ENCODE measurements at places on chromosomes 2 and 18.
A peak's percentile ranks its signal among the peaks of the same experiment; 100 is the strongest.

- no peak for DNase-seq
These were observed 259.0 kb downstream of the LRATD1 start for GRCh38 chr2:14891546-14891945.

- no peak for DNase-seq
These were observed 263.0 kb downstream of the ZNF516 start for GRCh38 chr18:76232010-76232409.

DNA sequence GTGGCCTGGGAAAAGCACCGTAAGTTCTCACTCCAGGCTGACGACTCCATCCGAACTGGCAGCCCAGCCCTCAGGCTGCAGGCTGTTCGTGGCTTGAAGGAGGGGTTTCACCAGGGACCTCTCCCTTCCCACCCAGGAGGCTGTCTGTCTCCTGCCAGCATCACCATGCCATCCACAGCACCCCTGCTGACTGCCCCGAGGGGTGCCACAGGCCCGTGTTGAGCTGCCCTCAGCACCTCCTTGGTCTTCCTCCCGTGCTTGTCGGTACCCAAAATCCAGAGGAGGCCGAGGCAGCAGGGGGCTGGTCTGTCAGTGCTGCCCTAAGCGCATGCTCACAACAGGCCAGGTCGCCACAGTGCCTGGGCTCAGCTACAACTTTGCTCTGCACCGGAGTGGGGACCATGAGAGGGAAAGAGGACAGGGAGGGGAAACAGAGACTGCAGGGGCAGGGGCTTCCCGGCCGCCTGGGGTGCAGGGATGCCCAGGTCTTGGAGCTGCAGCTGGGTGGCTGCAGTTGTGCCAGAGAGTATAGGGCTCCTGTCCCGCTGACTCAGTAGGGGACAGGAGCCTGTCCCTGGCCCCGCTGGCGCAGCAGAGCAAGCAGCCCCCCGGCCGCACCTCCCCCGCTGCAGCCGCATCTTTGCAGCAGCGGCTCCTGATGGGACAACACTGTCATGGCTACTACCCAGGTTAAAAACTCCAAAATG lies 963.7 kb upstream of the CRIM1 start:
- no peak for DNase-seq

- no peak for DNase-seq
These were observed 237.8 kb downstream of the DCC start for GRCh38 chr18:52577795-52578194.

GRCh38 chr2:235710933-235711332 lies 217.1 kb downstream of the AGAP1 start:
- DNase-seq = no peak

DNA sequence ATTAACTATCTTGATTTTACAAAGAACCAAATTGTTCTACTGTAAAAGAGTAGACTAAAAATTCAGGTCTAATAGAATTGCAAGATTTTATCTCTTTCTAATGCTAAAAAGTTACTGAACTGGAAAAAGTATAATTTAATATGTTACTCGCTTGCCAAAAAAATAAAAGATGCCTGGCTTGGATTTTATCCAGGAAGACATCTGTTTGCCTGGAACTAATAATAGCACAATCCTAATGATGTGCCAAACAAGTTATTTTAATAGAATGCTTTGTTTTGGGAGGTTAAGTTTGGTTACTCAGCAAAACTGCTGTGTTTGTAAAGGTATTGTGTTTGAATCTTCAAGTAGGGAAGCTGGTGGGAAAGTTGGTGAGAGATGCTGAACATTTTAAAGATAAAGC lies 19.4 kb upstream of the ZSWIM2 start:
- no peak for DNase-seq

DNA sequence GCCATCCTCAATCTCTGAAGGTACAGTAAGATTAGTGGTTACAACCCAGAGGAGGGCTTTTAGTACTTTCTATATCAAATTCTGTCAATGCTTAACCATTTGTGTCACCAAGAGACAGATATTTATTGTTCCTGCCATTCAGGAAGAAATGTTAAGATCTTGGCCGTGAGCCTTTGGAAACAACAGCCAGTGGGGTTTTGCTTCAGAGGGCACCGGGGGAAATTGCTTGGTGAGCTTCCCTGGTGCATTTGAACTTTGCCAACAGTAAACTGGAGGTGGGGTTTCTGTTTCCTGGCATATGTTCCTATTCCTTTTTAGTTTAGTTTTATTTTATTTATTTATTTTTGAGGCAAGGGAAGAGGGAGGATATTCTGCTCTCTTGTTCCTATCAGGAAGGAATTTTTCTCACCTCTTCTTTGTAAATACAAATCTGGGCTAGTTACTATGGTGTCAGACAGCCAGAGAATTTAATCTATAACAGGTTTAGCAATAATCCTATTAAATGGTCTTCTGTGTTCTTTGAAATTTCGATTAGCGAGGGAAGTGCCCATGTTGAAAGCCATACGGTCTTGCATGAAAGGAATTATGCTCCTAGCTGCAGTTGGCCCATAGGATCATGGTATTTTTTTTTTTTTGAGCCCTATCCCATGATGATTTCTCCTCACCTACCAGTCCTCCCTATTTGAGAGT lies 95.7 kb downstream of the MAIP1 start:
- DNase-seq = no peak

DNA sequence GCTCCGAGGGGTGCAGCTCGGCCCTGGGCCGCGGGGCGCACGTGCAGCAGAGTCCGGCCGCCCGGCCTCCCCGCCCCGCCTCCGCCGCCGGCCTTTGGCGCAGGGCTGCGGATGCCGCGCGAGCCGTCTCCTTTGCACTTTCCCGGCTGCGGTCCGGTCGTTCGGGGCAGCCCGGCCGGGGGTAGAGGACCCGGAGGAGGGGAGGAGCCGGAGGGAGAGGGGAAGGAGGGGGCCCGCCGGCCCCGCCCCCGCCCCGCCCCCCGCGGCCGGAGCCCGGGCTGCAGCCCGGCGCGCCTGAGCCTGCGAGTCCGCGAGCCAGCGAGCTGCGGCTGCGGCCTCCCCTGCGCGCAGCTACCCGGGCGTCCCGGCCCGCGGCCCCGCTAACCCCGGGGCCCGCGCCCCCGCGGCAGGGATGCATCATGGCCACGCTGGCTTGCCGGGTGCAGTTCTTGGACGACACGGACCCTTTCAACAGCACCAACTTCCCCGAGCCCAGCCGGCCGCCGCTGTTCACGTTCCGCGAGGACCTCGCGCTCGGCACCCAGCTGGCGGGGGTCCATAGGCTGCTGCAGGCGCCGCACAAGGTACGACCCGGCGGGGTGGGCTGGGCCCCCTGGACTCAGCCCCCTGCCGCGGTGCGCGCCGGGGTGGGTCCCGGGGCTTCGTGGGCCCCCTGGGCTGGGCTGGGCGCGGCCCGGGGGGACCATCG lies at the start of gene FHOD3:
FHOD3 (plus strand) TSS at position 297 of the 709 bp plus-strand sequence; CDS start at position 420, 123 bp downstream.
- DNase-seq = no peak

DNA sequence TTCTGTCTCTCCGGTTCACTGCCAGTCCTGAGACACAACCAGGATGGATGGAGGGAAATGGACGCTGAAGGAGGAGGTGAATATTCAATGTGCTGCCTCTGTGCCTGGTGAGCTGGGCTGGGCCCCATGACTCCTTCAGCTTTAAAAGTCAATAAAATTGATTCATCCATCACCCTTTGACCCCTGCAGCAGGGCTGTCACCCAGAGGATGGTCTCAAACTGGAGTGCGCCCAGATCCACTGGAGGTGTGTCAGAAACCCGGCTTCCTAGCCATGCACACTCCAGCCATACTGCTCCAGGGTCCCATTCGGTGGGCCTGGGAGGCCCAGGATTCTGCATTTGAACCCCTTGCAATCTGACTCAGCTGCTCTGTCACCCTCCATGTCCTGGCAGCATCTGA lies 94.1 kb upstream of the BOD1L2 start:
- no peak for DNase-seq

GRCh38 chr18:48138210-48138609 lies 207.8 kb upstream of the SMAD2 start:
- no peak for DNase-seq

DNA sequence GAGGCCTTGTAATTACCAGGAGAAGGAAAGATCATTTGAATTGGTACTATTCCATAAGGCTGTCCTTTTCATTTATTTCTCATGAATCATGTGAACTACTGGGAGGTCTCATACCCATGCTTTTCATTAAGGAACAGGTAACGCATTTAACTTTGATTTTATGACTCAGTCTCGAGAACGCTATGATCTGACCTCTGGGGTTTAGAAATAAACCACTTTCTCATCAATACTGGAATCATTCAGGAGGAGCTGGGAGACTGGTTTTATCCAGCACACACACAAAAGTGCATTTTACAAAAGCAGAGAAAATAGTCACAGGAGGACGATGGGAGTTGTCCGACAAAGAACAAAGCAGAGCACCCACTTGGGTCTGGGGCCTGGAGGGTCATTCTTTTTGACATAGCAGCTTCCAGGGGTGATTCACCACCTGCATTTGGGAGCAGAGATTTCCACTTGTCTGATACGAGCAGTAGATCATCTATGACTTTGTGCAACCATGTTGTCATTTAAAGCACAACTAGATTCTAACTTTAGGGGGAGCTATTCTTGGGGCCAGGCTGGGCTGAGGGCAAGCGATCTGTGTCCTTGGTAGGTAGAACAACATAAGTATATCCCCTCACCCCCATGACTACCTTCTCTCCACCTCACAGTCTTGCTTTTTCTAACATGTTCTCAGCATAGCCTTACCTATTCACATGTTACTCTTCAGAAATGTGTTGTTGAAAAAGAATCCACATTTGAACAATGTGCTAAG lies 95.9 kb upstream of the SCG2 start:
- DNase-seq = no peak

DNA sequence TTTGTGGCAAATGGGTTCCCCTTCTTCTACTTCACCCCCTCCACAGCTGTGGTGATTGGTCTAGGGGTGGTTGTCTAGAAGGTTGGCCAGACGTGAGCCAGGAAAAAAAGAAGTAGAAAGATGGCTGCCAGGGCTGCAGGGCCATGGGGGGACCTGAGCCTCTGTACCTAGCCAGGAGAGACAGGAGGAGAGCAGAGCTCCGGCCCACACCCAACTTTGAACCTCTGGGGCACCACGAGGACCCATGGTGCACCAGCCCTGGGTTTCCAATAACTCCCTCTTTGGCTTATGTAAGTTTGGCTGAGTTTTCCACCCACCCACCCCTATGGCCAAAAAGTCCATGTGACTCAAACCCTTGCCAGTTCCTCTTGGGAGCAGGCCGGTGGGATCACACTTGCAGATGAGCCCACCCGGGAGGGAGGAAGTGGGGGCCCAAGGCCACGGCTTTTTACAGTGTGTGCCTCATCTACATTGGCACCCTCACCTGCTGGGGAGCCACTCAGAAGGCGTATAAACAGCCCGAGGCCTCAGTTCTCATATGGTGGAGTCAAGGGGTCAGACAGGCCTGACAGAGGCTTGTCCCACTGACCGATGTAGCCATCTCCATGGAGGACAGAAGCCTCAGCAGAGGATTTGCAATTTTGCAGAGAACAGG lies 293.1 kb upstream of the HDAC4 start:
- no peak for DNase-seq

DNA sequence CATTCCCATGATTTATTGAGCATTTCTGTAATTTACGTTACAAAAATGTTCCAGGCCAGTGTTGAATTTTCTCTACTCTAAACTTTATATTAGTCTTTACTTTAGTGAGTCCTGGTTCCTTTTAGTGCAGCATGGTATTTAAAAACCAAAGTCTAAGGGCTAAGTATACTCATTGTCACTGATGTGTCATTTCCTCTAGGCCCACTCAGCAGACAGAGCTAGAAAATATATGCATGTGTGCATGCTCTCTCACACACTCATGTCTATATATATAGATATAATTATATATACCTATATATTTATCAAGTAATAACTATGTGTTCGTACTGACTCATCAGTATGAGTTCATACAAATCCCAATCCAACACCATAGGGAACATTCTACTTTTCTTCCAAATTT lies 132.5 kb upstream of the SLC8A1 start:
- no peak for DNase-seq

GRCh38 chr2:235811446-235812184 lies 317.8 kb downstream of the AGAP1 start:
- DNase-seq = no peak

DNA sequence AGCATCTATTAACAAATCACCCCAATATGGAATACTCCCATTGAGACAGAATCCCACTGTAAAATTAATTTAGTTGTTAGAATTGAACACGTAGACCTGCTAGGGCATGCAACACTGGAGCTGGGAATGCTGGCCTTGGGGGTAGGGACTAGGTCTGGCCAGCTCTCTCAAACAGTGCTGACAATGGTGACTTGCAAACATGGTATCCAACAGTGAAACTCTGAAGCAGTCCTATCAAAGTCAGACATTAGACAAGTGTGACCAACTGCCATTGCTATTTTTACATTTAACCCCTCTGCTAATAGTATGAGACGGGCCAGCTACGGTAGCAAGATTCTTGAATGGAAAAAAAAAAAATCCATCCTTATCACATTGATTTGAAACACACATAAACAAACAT lies 7.2 kb downstream of the E2F6 start:
- DNase-seq = no peak

GRCh38 chr18:58668897-58669296 lies 2.4 kb upstream of the MALT1 start:
- DNase-seq = no peak

GRCh38 chr2:190627448-190628412 lies 21.2 kb upstream of the NAB1 start:
- DNase-seq = peak; percentile 36

DNA sequence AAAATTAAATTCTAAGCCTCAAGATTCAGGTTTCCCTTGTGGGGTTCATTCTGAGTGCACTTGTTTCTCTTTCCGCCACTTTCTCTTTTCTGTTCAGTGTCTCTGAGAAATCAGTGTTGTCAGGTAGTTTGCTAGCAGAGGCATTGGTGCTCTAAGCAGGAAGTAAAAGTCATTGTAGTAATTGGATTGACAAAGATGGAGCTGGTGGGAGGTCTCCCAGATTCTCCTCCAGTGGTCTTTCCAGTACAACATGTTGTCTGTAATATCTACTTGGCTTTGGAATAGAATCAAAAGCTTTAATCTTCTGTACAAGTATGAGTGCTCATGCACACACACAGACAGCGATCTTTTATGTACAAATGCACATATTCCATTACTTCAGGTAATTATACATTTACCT lies 135.6 kb downstream of the KLHL14 start:
- DNase-seq = no peak

DNA sequence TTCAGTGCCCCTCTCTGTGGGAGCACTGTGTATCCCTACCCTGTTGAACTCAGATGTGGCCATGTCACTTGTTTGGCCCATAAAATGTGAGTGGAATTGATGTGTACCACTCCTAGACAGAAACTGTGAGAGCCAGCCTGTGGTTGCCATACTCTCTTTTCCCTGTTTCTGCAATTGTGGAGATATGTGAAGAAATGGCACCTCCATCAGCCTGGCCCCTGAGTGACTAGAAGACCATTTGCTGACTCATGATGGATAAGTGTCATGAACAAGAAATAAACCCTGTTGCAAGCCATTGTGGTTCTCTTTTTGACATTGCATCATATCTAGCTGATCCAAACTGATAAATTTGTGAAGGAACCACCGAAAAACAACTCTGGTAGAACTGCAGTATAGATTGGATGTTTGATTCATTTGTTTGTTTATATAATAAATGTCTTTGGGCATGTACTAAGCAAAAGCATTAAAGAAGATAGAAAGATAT lies 214.5 kb upstream of the FBXO11 start:
- DNase-seq = no peak

DNA sequence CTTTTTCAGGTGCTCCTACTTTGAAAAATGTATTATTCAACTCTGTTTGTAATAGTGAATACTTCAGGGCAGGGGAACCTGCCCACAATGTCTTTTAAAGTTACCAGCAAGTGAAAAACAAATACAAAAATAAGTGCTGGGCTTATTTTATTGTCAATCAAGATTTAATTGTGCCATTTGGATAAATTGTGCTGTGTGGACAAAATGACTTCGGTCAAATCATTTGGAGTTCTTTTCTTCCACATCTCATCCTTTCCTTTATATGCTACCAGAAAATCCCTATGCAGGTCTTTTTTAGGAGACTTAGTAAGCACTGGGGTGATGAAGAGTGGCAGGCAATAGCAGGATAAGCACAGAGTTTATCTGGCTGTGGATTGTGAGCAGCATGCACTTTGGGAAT lies 63.9 kb downstream of the NYAP2 start:
- no peak for DNase-seq
